ENCODE measurements at places on chromosomes 4 and X. TPM values are rescaled to one million over a fixed set of nuclear protein-coding genes. Genes with fewer than 3 reads are reported as not detected.

Gene MAGEA1
- 0.07 TPM for total RNA-seq

Gene PAGE4
- not detected for total RNA-seq

Gene COX7B
- total RNA-seq = 852 TPM

Gene SEC31A
- 47.4 TPM for total RNA-seq

Gene MID1
- 21.9 TPM for total RNA-seq

All from PC-3 (cell line).